ENCODE measurements at places on chromosomes 6 and 20.
A peak's percentile ranks its signal among the peaks of the same experiment; 100 is the strongest.

- no peak for DNase-seq
These were observed 487 bp upstream of the BMP6 start for GRCh38 chr6:7725412-7725811.

DNA sequence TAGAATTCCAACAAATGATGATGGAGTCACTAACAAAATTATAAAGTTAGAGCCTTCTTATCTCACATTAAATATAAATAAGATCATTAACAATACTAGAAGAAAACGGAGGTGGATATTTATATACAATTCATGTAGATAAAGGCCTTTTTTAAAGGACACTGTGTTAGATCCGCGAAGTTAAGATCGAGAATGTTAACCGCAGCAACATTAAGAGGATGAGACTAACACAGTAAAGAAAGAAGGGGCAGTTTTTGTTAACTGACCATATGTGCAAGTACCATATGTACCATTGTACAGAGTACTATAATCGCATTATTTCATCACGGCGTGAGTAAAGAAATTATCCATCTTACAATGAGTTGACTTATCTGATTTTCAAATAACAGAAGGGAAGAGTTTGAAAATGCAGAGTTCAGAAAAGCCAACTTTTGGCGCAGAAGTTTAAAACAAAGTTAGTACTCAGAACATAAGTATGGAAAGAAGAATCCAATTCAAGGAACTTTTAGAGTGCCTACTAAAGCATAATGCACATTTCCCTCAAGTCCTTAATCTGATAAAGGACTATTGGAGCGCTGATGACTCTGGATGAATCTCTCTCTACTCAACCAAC is 1.4 kb downstream of the FBXL4 start:
- DNase-seq: no peak

GRCh38 chr6:159646733-159647132 is 46.3 kb downstream of the SOD2 start:
- peak; percentile 8 for DNase-seq

DNA sequence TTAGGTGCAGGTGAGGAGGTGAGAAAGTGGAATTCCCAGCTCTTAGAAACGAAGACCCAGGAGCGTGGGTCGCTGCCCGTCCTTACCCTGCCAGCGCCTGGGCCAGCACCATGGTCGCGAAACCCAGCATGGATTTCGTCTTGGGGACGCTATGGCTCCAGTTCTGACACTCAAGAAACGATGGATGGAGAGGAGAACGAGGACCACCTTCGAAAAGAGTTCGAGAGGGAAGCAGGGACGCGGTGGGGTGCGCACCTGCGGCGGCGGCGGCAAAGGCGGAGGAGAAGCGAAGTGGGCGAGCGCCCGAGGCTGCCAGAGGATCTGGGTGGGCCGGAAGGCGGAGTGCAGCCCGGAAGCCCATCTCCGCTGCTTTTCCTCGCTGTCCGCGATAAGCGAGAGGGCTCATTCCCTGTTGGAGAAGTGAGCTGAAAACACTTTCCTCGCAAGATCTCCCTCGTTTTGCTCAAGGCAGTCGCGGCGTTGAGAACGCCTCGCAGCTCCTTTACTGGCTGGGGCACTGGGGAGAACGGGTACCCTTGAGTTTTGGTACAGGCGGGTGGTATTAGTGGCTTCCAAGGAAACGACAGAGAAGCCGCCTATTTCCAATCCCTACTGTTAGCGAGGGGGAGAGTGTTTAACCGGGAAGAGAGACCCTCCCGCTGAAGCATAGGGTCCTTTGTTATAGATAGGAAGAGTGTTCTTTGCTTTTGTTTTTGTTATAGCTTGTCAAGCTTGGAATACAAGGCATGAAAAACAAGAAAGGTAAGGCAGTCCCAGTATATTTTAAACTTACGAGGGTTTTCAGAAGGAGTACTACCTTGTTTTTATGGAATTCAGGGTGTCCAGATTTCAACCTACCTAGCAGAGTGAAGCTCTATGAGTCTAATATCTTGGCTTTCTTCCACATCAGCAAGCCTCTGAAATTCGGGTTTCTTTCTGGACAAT is 109.5 kb downstream of the TRIM27 start:
- no peak for DNase-seq
